Myocyte (in vitro differentiated cells): ENCODE measurements at places on chromosomes 2 and 18.

- no peak for DNase-seq
Measured at GRCh38 chr2:8636721-8637636, 44.9 kb upstream of the ID2 start.

DNA sequence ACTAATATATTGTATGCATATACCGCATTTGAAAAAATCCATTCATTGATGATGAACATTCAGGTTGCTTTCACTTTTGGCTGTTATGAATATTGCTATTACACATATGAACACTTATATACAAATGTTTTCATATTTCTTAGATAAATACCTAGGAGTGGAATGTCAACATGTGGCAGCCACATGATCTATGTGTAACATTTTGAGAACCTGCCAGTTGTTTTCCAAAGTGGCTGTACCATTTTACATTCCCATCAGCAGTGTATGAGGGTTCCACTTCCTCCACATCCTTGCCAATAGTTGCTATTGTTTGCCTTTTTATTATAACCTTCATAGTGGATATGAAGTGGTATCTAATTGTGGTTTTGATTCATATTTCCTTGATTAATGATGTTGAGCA is 40.5 kb downstream of the CCDC85A start:
- no peak for DNase-seq

- no peak for DNase-seq
Measured at GRCh38 chr18:36636237-36636817, 192.5 kb downstream of the TPGS2 start.

DNA sequence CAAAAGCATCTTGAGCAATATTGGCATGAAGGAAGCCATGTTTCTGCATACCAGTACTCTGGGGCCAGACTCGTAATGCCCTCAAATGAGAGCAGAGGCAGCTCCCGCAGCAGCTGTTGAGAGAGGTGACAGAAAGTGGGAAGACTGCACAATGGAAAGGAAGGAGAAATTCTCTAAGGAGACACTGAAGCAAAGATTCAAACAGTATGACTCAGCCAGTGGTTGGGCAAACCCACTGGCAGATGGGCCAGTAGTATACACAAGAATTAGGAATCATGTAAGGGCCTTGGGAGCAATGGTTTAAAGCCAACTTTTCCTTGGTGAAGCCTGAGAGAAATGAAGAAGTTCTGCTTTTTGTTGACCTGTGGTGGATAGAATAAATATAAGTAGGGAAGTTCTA is 2092.7 kb upstream of the PIK3C3 start:
- DNase-seq, result peak; percentile 56

GRCh38 chr18:54360406-54360805 is 2.7 kb downstream of the C18orf54 start:
- DNase-seq, result no peak

GRCh38 chr2:211070547-211070946 is 514.1 kb downstream of the CPS1 start:
- no peak for DNase-seq
